Right cardiac atrium (tissue), 5 donors: ENCODE measurements at places on chromosomes 13 and 19. TPM values are rescaled to one million over a fixed set of nuclear protein-coding genes. Genes with fewer than 3 reads are reported as not detected.

The ZNF763 gene
- polyA plus RNA-seq: 2.8 TPM

DNA sequence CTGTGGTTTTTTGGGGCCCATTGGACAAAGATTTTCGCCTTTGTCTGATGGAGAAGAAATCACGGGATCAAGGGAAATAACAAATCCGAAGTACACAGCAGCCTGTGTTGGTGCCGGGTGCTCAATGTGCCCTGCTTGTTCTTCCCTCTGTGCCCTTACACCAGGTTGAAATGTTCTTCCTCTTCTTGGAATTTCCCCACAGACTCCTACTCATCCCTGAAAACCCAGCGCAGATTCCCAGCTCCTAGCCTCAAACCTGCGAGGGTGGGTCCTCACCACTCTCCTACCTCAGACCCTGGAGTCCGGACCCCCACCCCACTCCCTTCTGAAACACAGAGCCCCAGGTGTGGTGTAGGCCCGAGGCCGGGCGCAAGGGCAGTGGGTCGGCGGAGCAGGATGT, 4.9 kb upstream of the ACP4 start:
- no peak for DNase-seq

The KIR3DL1 gene
- 0.05 TPM for polyA plus RNA-seq

The NKPD1 gene
- 0.07 TPM for polyA plus RNA-seq

The TMC4 gene
- polyA plus RNA-seq: 2.3 TPM

GRCh38 chr13:30339738-30340330, 32.5 kb upstream of the KATNAL1 start:
- no peak for DNase-seq

GRCh38 chr13:102702965-102703725, 8.3 kb upstream of the METTL21C start:
- no peak for DNase-seq

DNA sequence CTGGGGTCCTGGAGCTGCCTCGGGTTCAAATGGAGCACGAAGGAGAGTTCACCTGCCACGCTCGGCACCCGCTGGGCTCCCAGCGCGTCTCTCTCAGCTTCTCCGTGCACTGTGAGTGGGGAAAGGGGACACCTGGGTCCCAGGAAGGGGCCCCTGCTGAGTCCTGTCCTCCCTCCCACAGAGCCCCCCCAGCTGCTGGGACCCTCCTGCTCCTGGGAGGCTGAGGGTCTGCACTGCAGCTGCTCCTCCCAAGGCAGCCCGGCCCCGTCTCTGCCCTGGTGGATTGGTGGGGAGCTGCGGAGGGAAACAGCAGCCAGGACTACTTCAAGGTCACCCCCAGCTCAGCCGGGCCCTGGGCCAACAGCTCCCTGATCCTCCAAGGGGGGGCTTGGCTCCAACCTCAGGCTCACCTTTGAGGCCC, 11.0 kb upstream of the SIGLEC11 start:
- no peak for DNase-seq

The LILRA1 gene
- 0.20 TPM for polyA plus RNA-seq

- no peak for DNase-seq
Observed at GRCh38 chr19:12784871-12785430, 6.3 kb upstream of the JUNB start.

DNA sequence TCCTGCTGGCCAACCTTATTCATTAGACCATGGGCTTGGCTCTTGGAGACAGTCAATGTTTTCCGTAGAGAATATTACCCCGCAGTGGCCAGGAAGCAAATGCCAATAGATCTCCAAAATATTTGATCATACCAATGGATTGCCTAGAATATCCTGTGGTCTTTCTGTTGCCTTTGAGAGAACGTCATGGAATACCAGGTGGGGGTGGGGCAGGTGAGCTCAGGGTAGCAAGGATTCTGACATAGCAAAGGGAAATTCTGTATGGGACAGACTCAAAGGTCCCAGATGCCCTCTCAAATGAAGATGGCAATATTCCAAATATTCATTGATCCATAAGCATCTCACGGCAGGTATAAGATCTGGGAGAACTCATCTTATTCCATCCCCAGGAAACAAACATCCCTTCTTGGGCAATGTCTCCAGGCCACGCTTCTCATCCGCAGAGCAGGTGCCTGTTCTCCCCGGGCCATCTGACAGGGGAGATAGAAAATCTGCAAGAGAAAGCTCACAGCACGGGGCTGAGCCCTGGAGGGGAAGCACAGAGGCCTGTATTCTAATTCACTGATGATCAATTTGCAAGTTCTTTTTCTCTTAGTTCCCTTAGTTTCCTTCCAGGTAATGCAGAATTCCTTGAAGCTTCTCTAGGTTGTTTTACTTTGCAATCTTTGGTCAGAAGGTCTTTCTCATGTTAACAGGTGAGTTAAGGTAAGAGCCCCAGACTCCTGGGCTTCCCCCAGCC, 69.6 kb upstream of the TSHZ3 start:
- DNase-seq: no peak

GRCh38 chr13:91767651-91768050, 369.2 kb downstream of the GPC5 start:
- DNase-seq: no peak

DNA sequence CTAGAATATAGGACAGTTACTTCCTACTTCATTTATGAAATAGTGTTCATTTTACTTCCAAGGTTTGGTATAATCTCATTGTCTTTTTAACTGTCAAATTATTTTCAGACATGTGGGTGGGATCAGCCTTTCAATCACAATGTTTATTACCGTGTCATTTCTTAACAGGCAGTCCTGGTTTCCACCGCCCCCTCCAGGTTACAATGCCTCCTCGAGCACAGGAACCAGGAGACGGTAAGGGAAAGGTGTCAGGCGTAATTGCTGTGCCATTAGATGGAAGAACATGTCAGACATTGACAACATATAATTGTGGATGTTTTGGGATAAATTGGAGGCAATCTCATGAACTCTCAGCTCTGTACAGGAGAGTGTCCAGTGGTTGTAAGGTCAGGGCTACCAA, 36.5 kb downstream of the SCEL start:
- no peak for DNase-seq

DNA sequence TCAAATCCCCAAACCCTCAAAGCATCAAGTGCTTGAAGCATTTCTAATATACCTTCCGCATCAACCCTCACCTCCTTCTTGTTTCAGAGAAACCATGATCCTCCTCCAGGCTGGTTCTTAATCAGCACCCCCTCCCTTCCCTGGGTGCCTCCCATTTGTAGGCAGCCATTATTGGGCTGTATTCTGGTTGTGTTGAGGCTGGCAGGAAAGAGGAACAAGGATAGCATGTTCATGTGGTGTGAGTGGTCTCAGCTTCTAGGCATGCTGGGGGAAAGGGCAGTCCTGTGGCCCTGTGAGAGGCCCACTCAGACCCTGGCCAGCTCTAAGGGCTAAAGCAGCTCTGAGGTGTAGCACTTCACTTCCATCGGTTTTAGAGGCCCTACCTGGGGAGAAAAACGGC, 18.9 kb upstream of the TRIM13 start:
- DNase-seq: no peak

The RHPN2 gene
- polyA plus RNA-seq: 1.8 TPM

GRCh38 chr19:6794686-6795431, 22.4 kb downstream of the VAV1 start:
- DNase-seq: no peak

The KIR2DL4 gene
- 0.07 TPM for polyA plus RNA-seq

The PRTN3 gene
- not detected for polyA plus RNA-seq

DNA sequence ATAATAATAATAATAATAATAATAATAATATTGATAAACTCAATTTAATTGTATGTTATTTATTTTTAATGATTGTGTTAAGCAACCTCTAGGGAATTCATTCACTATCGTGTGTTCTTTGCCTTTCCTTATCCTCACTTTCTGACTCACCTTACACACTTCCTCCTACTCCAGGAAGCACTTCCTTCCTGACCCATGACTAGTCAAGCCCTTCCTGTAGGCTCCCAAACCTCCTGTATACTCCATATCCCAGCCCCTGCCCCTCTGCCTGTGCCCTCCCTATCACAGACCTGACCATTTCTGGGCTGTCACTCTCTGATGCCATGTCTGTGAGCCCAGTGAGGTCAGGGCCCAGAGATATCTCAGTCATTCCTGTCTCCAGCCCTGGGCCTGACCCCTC, 7.6 kb downstream of the LGALS4 start:
- DNase-seq: no peak

The CCL25 gene
- polyA plus RNA-seq: not detected

The DIS3 gene
- 5.3 TPM for polyA plus RNA-seq

GRCh38 chr13:37173214-37173613, 67.8 kb upstream of the CSNK1A1L start:
- no peak for DNase-seq

DNA sequence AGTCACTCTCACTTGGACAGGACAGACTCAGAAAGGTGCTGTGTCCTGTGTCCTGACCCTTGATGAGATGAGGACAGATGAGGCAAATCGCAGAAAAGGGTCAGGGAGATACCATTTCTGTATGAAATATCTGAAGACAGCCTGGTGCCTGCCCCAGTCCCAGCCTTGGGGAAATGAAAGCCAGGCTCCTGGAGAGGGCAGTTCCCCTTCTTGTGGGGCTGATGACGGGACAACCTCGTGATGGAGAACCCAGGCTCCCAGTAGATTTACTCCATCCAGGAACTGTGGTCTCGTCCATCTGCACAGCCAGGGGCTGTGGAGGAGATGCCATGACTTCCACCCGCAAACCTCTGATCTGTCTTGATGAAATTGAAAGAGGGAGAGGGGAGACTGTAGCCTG, 13.8 kb downstream of the LILRB1 start:
- no peak for DNase-seq

The SARS2 gene
- polyA plus RNA-seq: 18.5 TPM

GRCh38 chr19:39543477-39543857, 3.5 kb upstream of the EID2 start:
- DNase-seq: no peak

DNA sequence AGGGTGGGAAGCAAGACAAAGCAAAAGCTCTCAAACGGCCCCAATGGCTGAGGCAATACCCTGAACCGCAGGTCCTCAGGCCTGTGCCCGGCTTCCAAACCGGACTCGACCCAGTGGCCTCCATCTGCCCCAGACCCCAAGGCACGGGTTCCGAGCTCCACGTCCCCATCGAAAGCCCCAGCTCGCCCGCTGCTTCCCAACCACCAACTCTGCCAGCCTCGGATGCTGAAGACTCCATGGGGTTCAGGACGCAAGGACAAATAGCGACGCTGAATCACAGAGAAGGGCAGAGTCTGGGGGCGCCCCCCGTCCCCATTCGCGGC, 559 bp downstream of the POLR2E start:
- no peak for DNase-seq

- no peak for DNase-seq
Observed at GRCh38 chr13:112759827-112760226, 70.0 kb downstream of the ATP11A start.

The ZNF541 gene
- 0.20 TPM for polyA plus RNA-seq

The TEX29 gene
- polyA plus RNA-seq: 0.25 TPM

DNA sequence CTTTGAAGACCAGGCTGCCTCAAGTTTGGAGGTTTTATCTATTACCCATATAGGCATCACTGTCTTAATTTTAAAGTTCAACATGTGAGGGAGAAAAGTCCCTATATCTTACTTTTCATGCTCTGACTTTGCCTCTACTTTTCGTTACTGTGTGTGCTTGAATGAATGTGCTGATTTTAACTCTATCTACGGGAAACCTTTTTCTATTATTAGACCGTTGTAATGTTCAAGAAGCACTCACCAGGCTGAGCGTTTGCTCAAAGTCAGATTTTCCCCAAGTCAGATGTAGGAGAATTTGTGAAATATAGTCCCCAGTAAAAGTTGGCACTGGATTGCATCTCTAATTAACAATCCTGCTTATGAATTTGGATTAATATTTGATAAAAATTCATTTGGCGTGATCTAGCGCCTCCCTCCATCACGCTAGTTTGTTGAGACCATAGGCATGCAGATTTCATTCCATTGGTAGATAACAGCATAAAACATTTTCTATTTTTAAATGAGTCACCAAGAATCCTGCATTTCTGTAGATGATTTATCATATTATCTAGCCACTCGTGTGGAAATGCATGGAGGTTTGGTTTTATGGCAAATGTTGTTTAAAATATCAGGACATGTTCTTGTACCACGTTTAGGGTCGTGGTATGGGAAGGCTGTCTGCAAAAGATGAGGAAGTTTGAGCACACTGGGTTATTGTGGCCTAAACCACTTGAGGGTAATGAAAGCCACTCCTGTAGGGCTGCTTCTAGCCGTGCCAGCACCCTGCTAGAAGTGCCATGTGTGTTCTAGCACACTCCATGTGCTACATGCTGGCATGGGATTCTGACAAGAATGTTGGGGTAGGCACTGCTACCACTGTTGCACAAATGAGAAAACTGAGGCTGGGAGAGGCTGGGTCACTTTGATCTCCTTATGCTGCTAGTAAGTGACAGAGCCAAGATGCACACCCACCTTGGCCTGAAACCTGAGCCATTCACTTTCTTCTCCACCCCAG, 179.4 kb downstream of the FGF9 start:
- DNase-seq: no peak

DNA sequence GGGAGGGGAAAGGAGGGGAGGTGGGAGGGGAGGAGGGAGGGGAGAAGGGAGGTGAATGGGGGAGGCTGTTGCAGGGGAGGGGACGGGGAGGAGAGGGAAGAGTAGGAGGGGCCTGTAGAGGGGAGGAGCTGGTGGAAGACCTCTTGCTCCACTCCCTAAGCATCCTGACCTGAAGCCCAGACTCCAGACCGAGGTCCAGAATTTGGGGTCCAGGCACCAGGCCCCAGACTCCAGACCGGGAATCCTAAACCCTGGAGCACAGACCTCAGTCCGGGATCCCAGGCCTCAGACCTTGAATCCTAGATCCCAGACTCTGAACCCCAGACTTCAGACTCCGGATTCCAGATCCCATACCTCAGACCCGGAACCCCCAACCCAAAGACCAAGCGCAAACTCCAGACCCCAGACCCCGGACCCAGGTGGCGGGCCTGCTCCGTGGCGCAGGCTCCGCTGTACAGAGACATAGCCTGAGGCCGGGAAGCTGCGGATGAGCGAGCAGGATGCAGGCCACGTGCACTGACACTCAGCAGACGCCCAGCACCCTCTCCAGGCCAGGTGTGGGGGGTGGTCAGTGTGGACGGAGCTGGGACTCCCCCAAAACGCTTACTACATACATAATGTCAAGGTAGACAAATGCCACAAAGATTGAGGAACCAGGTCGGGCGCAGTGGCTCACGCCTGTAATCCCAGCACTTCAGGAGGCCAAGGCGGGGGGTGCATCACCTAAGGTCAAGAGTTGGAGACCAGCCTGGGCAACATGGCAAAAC, 710 bp upstream of the BTBD2 start:
- DNase-seq: peak; percentile 87

- no peak for DNase-seq
Observed at GRCh38 chr13:60402022-60402421, 5.0 kb downstream of the TDRD3 start.

The METTL21C gene
- polyA plus RNA-seq: not detected
